Stimulated activated CD8-positive, alpha-beta memory T cell treated with anti-CD3 and anti-CD28 coated beads, Interleukin-15, amount 100 ng/mL, for 1 hour (primary cell): ENCODE measurements at places on chromosomes 12 and 14.
A peak's percentile ranks its signal among the peaks of the same experiment; 100 is the strongest.

DNA sequence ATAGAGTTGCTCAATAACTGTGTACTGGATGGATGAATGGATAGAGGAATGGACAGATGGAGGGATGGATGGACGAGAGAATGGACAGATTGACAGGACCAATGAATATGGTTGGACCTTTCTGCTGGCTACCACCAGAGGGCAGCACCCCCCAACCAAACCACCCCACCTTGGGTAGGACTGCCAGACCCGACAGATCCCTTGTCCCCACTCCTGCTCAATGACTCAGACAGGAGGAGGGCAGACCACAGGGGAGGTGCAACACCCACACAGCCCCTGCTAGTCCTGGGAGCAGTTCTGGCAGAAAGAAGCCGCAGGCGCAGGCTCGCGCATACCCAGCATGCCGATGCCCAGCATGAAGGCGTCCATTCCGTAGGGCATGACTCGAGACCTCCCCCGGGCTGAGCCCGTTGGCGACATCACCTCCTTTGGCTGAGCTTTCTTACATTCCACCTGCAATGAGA is 12.4 kb downstream of the MSI1 start:
- DNase-seq, result peak; percentile 54

- DNase-seq, result no peak
Observed at GRCh38 chr14:100558966-100559365, 28.3 kb downstream of the BEGAIN start.

DNA sequence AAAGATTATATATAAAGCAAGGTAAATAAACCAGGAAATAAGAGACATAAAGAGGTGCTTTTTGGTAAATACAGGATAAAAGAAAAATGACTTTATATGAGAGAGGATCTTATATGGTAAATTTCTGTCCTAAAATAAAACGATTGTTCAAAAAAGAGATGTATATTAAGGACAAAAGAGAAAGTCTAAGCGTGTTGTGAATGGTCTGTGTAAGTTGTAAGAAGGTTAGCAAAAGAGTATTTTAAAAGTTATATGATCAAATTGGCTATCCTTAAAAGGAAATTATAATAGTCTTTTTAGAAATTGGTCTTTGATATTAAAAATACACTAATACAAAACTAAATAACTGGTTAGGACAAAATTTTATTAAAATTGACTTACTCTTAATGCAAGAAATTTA is 14.1 kb upstream of the ACSM4 start:
- DNase-seq, result no peak

DNA sequence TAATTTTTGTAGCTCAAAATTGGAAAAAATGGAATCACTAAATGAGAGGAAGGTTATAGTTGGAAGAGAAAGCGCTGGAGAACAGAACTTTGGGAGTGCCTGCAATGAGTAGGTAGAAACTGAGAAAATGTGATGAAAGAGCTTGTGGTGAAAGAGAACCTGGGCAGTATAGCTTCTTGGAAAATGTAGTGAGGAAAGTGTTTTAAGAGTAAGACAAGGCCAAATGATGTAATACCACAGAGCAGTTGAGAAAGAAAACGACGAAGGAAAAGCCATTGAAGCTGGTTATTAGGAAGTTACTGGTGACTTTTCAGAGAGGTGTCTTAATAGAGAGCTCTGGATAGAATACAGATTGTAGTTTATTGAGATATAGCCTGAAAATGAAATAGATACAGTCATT is 255.3 kb downstream of the AEBP2 start:
- no peak for DNase-seq

DNA sequence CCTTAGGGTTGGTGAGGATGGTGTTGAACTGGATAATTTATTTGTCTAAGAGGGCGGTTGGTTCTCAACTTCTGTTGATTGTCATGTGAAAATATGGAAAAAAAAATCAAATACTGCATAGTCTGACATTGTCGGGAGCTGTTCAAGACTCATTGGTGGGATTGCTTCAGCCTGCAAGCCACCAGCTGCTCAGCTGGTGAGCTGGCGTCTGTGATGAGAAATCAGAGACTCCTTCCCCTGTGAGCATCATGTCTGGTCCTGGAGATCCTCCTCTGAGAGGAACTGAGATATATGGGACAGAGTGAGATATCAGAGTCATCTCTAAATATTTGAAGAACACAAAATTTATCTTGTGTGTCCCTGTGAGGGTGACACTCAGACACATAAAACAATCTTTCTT is 49.9 kb downstream of the TRIM9 start:
- no peak for DNase-seq
